ENCODE measurements at places on chromosomes 5 and 9.

GRCh38 chr5:154010660-154011059 is 28.1 kb downstream of the FAM114A2 start:
- DNase-seq = no peak

DNA sequence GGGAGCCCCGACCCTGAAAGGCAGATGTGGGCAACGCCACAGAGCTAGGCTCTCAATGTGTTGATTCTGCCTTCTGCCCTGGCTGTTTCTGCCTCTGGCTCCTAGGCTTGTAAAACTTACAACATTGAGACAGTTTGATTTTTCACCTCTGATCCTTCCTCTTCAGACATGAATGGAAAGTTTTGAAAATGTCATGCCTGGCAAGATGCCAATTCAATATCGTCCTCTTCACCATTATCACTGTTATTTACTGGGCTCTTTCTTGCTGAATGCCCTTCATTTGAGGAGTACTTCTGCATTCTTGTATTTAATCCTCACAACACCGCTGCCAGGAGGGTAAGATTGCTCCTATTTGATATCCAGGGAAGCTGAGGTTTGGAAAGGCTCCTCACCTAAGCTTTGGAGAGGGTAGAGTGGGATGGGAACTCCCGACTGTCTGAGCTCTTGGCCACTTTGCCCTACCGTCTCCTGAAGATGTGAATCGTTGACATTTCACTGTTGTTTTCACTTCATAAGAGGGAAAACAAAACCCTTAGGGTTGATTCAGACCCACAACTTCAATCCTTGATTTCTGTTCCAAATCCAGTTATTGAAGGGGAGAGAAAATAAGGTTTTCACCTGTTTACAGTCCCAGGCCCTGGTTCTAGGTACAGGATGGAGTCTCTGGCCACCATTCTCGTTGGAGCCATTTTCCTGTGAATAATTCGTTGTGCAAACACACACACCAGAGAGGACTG is 12.7 kb upstream of the FGF1 start:
- no peak for DNase-seq

DNA sequence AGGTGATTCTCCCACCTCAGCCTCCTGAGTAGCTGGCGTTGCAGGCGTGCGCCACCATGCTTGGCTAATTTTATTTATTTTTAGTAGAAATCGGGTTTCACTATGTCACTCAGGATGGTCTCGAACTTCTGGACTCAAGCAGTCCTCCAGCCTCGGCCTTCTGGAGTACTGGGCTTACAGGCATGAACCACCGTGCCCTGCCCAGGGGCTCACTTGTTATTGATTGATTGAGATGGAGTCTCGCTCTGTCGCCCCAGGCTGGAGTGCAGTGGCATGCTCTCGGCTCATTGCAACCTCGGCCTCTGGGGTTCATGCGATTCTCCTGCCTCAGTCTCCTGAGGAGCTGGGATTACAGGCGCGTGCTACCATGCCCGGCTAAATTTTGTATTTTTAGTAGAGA is 1.6 kb downstream of the HSPA4 start:
- no peak for DNase-seq

- DNase-seq = no peak
Measured at GRCh38 chr9:130054325-130054786, 650 bp downstream of the GPR107 start.

GRCh38 chr5:68960456-68960855 is 133.4 kb upstream of the SLC30A5 start:
- DNase-seq = no peak
